ENCODE measurements at places on chromosomes 7 and 10.

- peak; percentile 21 for DNase-seq
These were observed 101.7 kb upstream of the TMEM26 start for GRCh38 chr10:61554925-61555324.

DNA sequence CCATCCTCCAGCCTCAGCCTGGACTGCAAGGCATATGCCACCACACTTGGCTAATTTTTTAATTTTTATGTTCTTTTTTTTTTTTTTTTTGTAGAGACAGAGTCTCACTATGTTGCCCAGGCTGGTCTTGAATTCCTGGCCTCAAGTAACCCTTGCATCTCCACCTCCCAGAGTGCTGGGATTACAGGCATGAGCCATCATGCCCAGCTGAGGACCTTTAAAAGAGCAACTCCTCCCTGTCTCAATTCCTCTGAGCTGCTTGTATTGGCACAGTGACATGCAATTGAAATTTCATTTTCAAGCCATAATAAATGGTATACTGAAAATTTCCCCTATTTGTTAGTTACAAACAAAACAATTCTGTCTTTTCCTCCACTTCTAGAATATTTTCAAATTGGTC lies 19.5 kb downstream of the DNAJB9 start:
- peak; percentile 26 for DNase-seq

DNA sequence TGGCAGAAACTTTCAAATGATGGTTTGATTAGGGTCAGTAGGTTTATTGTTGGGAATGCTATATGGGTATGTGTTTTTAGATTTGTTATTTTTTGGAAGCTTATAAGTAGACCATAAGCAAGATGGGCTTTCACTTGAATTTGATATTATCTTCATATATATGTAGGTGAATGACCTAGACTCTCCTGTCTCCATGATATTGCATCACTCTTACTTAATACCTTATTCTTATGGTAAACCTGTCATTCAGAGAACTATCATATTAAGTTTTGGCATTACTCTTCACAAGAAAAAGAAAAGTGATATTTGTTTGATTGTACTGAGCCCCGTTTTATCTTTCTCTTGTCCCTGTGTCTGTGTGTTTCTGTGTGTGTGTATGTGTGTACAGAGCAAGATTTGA lies 17.3 kb downstream of the HSPA14 start:
- no peak for DNase-seq

GRCh38 chr7:138948403-138948802 lies 32.8 kb downstream of the KIAA1549 start:
- DNase-seq, result peak; percentile 26

- no peak for DNase-seq
These were observed 12.7 kb upstream of the DNMBP start for GRCh38 chr10:100022403-100022802.

GRCh38 chr7:120407010-120407409 lies 134.0 kb downstream of the KCND2 start:
- DNase-seq, result no peak

DNA sequence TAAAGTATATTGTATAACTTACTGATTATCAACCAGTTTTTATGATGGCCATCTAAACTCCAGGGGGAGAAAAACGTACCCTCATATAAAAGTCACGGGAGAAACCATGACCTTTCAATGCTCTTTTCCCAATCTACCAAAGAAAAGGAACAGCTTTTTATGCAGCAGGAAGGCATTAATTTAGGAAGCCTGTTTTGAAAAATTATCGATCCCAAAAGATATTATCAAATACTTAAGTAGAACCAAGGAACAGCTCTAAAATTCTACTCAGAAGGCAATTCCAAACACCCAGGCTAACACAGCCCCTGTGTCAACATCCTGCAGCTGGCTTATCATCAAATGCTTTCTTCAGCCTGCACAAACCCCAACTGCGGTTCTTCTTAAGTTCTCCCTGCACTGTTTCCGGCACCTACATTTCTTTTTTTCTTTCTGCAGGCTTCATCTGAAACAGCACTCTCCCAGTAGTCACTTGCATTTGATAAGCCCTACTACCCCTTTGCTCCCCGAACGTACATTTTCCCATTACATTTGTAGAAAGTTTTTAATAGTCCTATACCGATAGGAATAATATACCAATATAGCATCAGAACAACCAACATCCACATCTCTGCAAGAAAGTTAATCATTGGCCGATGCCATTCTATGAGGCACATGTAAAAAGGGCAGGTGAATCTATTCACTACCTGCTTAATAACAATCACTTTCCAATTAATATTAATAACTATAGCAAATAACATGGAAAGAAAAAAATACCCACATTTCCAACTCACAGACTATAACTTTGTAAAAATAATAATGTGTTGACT lies 47.9 kb downstream of the PIP4K2A start:
- no peak for DNase-seq

DNA sequence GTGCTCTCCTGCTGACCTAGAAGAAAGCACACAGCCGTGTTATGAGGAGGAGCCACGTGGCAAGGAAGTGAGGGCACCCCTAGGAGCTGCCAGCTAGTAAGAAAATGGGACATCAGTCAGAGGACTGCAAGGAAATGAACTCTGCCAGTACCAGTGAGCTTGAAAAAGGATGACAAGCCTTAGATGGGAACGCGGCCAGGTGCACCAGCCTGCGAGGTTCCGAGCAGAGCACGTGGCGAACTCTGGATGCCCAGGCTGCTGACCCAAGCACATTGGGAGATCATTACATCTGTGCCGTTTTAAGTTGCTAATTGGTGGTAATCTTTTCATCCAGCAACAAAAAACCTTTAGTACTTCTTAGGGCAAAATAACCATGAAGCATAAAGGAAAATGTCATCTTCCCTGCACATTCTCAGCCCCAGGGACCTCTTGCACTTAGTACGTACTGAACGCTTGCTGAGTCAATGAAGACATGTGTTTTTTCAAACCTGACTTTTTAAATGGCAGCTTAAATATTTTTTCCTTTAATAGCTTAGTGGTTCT lies 69.4 kb downstream of the AMZ1 start:
- peak; percentile 68 for DNase-seq

GRCh38 chr7:131166066-131166465 lies 161.6 kb upstream of the MKLN1 start:
- no peak for DNase-seq

GRCh38 chr7:422191-422885 lies 97.3 kb downstream of the PDGFA start:
- no peak for DNase-seq

GRCh38 chr7:129989466-129989865 lies 36.7 kb upstream of the UBE2H start:
- DNase-seq, result peak; percentile 47

DNA sequence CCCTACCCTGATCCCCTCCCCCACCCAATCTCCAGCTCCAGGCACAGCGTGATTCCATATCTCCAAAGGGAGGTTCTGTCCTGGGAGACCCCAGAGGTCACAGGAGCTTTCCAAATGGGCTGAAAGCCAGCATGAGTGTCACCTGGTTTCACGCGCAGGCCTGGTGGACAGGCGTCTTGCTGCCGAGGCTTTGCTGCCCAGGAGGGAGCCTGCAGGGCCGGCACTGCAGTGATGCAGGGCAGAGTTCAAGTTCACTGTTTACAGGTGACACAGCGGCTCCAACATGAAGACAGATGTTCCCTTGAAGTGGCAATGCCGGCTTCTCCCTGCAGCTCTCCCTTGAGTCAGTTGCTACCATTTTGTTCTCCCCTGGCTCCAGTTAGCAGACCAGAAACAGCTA lies 104.3 kb downstream of the TCERG1L start:
- no peak for DNase-seq

GRCh38 chr7:40329601-40330153 lies 194.9 kb downstream of the SUGCT start:
- DNase-seq, result peak; percentile 73

GRCh38 chr7:104627516-104627915 lies 299.1 kb downstream of the LHFPL3 start:
- peak; percentile 32 for DNase-seq

GRCh38 chr7:35647171-35647574 lies 47.8 kb downstream of the HERPUD2 start:
- DNase-seq, result peak; percentile 41

DNA sequence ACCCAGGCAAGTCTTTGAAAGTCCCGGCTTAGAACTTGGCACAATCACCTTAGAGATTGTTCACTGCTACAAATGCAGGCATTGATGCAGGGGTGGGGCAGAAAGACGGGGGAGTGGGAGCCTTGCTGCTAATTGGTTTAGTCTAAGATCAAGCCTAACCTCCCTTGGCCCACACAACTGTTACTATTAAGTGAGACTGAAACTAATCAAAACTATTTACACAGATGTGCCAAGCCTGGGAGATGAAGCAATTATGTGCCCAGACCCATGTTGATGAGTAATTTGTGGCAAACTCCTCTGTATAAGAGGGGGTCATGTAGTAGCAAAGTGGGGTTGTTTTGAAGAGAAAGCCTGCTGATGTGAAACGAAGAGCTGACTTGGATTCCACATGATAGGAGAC lies 178.2 kb upstream of the ITGB1 start:
- peak; percentile 97 for DNase-seq

- DNase-seq, result no peak
These were observed 63.9 kb downstream of the VOPP1 start for GRCh38 chr7:55508221-55509011.

- no peak for DNase-seq
These were observed 101.6 kb downstream of the TES start for GRCh38 chr7:116311816-116312471.

GRCh38 chr10:129511758-129512157 lies 44.7 kb downstream of the MGMT start:
- no peak for DNase-seq

DNA sequence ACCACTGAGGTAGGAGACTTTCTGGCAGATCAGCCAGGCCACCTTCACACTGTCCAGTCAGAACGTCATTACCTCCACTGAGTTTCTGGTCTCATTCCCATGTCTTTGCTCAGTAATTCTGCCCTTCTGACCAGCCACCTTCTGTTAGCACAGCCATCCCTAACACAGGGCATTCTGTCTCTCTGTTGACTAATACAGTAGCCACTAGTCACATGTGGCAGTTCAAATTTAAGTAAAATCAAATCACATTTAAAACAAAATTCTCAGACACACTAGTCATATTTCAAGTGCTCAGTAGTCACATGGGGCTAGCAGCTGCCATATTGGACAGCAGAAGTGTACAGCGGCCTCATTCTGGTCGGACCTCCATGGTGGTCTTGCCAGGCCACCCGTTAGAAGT lies 7.4 kb downstream of the CPSF4 start:
- DNase-seq, result no peak

GRCh38 chr10:13916384-13916947 lies 329.7 kb downstream of the PRPF18 start:
- no peak for DNase-seq

- no peak for DNase-seq
These were observed 77.9 kb downstream of the KIAA1549 start for GRCh38 chr7:138903186-138903820.

GRCh38 chr10:79208251-79208983 lies 138.9 kb upstream of the PPIF start:
- no peak for DNase-seq

DNA sequence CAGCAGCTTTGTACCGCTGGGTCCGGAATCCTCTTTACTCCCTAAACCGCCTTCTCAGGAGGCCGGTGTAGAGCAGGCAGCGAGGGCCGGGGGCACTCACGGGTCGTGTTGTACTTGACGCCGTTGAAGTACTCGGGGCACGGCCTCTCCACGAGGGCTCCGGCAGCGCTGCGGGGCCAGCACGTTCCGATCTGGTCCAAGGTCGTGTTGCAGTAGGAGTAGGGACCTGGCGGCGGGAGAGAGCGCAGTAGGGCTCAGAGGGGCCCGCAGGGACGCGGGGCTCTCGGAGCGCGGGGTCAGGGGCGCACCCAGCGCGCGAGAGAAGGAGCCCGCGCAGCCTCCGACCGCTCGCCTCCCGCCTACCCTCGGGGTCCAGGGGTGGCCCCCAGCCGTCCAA lies 443 bp downstream of the CRHR2 start:
- DNase-seq, result no peak

DNA sequence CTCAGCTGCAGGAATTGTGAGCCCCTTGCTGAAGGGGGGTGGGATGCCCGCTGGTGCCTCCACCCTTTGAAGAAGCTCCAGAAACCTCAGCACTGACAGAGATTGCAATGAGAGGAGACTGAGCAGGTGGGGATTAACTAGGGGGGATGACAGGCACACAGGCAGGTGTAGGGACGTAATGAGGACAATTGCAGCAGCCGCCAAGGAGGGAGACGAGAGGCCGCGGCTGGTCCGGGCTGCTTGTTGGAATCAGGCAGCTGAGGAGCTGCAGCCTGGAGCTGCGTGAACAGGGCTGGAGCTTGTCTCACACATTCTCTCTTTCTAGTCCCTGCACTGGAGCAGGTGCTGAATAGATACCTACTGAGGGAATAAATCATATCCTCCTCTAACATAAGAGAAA lies 122.0 kb upstream of the TCERG1L start:
- no peak for DNase-seq

- DNase-seq, result no peak
These were observed 62.4 kb upstream of the CDCA7L start for GRCh38 chr7:22008087-22008486.

GRCh38 chr7:1391449-1391848 lies 67.8 kb downstream of the MICALL2 start:
- no peak for DNase-seq

- no peak for DNase-seq
These were observed 121.1 kb downstream of the HGF start for GRCh38 chr7:81648716-81649115.

DNA sequence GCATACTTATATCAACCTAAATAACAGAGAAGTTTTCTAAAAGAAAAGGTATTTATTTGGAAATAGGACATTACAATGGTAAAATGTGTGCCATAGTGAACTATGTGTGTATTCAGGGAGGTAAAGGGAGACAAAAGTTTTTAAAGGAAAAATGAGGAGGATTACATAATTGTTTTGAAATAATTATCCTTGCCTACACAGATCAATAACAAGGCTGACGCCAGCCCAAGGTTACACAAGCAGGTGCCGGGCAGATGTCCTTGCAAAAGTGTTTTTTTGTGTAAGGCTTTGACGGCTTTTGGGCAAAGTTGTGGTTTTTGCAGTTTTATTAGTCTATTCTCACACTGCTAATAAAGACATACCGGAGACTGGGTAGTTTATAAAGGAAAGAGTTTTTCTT lies 22.7 kb upstream of the SLC35B4 start:
- no peak for DNase-seq

DNA sequence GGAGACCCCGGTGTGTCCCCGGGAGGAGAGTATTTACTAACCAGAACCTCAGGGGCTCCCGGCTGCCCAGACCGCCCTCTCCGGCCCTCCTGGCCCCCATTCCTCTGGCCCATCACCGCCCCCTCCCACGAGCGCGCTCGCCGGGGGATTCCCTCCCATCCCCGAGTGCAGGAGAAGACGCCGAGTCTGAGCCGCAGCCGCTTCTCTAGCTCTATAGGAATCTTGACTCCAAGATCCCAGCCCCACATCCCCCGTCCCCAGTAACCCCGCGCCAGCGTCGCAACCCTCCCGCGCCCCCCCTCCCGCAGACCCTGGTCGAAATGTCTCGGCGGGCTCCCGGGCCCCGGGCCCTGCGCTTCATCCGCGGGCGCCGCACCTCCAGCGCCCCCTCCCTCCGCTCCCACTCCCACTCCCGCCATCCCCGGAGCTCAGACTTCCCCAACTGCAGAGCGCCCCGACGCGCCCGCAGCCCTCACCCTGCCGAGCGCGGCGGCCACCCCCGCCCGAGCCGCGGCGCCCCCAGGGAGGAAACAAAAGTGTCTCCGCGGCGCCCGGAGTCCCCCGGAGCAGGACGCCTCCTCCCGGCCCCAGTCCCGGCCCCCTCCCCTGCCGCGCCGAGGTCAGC lies 541 bp downstream of the ELMO1 start:
- no peak for DNase-seq

GRCh38 chr10:3797750-3798149 lies 12.7 kb upstream of the KLF6 start:
- DNase-seq, result no peak

GRCh38 chr7:98922392-98923187 lies 44.3 kb downstream of the TRRAP start:
- DNase-seq, result peak; percentile 16

- peak; percentile 57 for DNase-seq
These were observed 2.0 kb downstream of the IFRD1 start for GRCh38 chr7:112452102-112452888.
